Glomerular endothelial cell (primary cell): ENCODE measurements at places on chromosomes 1 and 21.

GRCh38 chr1:223074445-223075300 is 68.4 kb downstream of the TLR5 start:
- DNase-seq = no peak

GRCh38 chr1:108590957-108591356 is 31.1 kb downstream of the EEIG2 start:
- peak; percentile 98 for DNase-seq

DNA sequence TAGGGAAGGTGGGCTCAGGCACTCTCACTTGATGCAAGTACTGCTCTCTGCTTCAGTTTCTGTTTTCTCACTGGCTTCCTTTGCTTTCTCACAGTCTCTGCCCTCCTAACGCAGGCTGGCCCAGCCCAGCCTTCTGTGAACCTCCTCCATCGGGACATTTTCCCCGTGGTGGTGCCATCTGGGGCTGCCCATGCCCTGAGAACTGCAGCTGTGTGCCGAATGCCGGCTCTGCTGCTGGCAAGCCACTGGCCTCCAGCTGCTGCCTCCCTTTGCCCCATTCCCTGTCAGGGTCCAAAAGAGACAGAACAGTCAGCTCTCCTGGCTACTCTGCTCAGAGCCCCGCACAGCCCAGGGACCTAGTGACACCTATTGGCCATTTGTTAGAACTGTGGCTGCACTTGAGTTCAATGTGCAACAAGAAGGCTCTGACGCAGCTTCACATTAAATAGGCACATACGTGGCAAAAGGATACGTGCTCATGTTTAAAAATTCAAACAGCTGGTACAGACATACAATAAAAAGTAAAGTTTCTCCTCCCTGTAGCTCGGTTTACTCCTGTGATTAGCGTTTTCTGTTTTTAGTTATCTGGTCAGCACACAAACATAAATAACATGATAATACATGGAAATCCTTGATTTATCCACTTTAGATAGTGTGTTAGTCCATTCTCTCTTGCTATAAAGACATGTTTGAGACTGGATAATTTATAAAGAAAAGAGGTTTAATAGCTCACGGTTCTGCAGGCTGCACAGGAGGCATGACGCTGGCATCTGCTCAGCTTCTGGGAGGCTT is 46.6 kb downstream of the FCRL5 start:
- no peak for DNase-seq

DNA sequence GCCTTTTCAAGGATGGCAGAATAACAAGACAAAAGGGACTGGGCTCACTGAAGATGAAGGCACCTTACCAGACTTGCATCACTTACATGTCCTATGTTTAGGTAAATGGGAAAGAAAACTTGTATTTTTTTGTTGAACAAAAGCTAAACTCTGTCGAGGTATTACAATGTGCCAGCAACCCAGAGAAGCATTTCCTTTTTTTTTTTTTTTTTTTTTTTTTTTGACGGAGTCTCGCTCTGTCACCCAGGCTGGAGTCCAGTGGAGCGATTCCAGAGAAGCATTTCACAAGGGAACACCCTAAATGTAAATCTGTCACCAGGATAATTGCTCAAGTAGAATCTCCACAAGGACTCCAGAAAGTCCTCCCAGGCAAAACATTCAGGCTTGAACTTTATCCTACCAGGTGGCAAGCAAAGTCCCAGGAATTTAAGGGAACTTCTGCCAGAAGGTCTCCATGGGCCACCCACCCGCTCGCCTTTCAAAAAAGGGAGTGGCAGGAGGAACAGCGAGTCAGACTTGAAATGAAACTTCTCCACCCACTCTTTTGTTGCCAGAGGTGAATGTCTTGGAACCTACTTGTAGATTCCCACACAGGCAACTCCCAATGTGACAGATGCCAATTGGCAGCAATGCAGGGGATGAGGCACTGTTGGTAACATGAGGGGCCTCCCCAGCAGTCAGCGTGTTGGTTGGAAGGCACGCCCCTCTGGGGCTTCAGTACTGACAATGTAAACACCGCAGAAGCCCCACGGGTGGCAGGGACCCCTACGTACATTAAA is 125.0 kb downstream of the TIAM1 start:
- DNase-seq = no peak

GRCh38 chr1:92877792-92878191 is 46.0 kb downstream of the RPL5 start:
- DNase-seq = no peak

DNA sequence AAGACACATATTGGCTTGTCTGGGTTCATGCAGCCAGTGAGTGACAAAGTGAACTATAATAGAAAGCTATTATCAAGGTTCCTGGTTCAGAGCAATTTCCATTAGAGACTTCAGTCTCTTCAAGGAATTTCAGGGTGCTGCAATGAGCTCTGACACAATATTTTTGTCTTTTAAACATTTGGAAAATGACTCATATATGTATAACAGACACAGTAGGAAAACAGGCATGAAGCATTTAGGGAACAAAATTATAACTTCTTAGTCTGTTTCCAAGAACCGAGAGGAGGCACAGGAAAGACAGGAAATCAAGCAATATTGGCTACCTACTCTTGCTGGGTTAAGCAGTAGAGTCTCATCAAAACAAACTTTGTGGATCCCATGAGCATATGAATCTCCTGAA is 170.4 kb downstream of the PTPRC start:
- DNase-seq = no peak

GRCh38 chr21:38599381-38599975 is 101.2 kb upstream of the ERG start:
- no peak for DNase-seq

GRCh38 chr1:154117642-154118041 is 37.2 kb downstream of the NUP210L start:
- DNase-seq = no peak

GRCh38 chr1:110554871-110555801 is 36.2 kb upstream of the KCNA10 start:
- no peak for DNase-seq

DNA sequence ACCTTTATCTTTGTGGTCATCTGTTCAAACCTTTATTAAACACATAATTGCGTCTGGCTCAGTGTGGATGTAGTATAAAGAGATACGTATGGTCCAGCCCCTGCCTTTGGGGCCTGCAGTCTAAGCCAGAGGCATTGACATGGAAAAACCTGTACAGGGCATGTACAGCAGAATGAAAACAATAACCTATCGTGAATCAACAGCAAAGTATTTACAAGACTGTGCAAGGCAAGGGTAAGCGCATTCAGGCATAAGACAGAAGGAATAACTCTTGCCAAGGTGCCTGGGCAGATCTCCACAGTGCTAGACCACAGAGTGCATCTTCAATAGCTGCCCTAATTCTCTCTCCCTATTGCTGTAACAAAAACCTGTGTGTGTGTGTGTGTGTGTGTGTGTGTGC is 35.5 kb downstream of the KIRREL1 start:
- DNase-seq = no peak

- DNase-seq = no peak
Measured at GRCh38 chr21:30943243-30943642, 61.9 kb upstream of the KRTAP11-1 start.

- DNase-seq = no peak
Measured at GRCh38 chr1:226657895-226658545, 81.1 kb downstream of the ITPKB start.

DNA sequence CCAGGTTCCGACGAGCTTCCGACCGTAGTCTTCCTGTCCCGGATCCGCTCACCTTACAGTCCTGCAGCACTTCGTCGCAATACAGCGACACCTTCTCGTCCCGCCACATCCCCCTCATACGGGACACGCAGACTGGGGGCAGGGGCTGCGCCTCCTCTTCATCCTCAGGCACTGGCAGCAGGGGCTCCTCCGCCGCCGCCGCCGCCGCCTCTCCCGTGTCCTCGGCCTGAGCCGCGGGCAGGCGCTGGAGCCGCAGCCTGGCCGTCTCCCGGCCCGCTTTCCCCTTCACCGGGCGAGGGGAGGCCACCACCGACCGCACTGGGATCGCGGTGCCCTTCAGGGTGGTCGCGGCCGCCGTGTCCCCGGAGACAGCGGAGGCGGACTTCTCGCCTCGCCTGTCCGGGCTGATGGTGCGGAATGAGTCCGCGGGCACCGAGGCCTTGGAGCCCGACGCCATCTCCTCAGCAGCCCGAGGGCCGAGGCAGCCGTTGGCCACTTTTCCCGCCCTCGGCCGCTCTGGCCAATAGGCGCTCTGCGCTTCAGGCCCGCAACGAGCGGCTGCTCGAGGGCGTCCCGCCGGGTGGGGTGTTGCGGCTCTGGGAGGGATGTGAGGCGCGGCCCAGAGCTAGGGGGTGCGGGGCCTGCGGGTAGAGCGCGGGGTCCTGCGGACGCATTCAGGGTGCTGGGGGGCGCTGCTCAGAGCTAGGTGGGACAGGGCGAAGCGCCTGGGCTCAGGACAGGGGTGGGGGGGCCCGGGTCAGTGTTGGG is at the start of gene SHCBP1L:
Gene SHCBP1L, minus strand, starts transcription at position 490 of the 768 bp plus-strand sequence. Its CDS starts 33 bp downstream, at position 457.
- no peak for DNase-seq

GRCh38 chr1:175514387-175514953 is 228.9 kb downstream of the TNR start:
- DNase-seq = no peak

- no peak for DNase-seq
Measured at GRCh38 chr1:163197022-163197421, 5.7 kb downstream of the RGS5 start.
